ENCODE measurements at places on chromosomes 7 and 10.

DNA sequence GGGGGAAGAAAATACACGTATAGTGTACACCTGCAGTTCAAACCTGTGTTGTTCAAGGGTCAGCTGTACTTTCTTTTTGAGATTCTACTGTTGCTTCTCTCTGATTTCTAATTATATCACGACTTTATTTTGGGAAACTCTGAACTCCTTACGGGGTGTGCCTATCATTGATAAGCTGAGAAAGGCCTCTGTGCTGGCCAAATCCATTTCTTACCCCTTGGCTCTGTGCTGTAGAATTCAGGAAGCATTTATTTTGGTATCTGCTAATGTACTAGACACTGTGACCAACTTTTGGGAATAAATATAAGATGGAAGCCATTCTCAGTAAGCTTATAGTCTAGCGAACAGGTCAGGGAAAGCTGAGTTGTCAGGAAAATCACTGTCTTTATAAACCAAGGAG, 26.9 kb upstream of the RPA3 start:
- DNase-seq: no peak

DNA sequence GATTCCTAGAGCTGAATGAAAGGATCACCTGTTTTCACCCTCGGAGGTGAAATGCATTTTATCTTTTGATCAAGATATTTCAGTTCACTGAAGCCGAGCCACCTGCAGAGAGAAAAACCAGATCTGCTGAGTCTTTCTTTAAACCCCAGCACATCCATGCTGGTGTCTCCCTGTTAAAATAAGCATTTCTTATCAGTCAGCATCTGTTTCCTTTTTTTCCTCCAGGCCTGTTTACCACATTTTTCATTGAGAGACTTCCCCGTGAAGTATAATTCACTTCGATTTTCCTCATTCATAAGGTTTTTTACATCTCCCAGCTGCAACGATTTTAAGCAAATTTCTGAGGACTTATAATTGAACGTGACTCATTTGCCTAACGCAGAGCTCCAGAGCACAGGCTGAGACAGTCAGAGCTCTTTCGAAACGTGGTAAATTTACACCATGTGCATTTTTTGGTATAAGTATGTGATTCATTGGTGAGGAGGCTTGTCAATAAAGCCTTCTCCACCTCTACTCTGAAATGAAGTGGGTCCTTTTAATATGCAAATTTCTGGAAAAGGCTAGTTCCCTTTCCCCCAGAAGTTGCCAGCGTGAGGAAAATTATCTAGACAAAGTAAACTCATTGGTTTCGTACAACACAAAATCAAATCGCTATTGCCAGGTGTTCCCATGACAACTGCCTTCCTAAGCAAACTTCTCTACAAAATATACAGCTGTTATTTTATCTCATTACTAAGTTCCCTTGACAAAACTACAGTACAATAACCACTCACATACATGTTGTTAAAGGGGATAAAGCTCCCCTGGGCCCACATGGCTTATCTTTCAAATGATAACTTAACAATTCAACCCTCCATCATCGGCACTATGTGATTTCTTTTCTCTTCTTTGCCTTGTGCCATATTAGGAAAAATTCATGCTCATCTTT, 374.8 kb upstream of the AKR1E2 start:
- DNase-seq: peak; percentile 89

DNA sequence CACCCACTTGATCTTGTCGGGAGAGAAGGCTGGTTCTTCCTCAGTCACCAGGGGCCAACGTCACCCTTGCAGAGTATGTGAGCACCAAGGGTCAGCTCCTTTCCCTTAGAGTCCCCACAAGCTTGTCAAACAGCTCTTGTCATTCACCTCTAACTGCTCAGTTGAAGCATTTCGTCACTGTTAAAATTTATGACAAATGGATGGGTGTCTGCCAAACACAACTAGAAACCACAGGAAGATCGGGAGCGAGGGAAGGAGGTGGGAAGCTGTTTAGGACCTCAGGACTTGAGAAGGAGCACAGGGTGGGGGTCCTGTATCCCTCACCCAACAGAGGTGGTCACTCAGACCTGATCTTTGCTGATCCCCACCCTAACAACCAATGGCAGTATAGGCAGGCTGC, 373.3 kb upstream of the IGFBP3 start:
- DNase-seq: no peak

- no peak for DNase-seq
Observed at GRCh38 chr10:13699216-13699615, 112.5 kb downstream of the PRPF18 start.

DNA sequence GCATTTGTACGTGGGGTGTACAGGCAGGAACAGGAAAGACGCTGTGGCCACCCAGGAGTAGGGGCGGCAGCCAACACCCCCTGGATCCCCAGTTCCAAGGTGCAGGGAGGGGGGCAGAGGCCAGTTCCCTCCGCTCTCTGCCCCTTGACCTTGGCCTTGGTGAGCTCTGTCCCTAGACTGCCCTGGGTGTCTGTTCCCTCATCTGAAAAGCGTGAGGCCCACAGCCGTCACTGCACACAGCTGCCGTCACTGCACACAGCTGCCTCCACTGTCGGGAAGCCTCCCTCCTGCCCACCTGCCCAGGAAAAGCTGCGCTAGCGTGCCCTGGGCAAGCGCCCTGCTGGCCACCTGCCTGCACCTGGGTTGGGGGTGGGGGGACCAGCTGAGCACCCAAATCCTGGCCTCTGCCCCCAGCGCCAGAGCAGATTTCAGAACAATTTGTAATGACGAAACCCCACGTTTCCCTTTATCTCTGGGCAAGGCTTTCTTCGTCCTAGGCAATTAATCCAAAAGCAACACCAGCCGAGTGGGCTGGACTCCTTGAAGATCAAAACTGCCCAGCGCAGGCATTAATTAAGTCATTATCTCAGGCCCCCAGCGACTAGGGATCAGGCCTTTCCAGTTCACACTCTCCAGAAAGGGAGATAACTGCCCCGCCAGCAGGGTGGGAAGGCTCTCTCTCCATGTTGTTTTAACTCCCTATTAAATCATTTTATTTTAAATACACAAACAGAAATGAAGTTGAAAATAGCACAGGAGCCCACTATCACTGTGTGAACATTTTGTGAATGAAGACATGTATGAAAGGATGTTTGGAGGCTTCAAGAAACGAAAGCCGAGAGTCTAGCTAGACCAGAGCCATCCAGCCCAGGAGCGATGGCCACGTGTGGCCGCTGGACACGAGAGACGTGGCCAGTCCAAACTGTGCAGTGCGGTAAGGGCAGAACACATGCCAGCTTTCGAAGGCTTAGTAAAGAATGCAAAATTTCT, 4.0 kb upstream of the PDGFA start:
- no peak for DNase-seq

GRCh38 chr7:45057878-45058277, 30.9 kb downstream of the NACAD start:
- DNase-seq: peak; percentile 58

- no peak for DNase-seq
Observed at GRCh38 chr10:126017961-126018560, 121.7 kb downstream of the FANK1 start.

GRCh38 chr7:134690614-134691504, 44.2 kb downstream of the BPGM start:
- peak; percentile 33 for DNase-seq

GRCh38 chr7:28433699-28434219, 21.4 kb downstream of the CREB5 start:
- DNase-seq: peak; percentile 36

DNA sequence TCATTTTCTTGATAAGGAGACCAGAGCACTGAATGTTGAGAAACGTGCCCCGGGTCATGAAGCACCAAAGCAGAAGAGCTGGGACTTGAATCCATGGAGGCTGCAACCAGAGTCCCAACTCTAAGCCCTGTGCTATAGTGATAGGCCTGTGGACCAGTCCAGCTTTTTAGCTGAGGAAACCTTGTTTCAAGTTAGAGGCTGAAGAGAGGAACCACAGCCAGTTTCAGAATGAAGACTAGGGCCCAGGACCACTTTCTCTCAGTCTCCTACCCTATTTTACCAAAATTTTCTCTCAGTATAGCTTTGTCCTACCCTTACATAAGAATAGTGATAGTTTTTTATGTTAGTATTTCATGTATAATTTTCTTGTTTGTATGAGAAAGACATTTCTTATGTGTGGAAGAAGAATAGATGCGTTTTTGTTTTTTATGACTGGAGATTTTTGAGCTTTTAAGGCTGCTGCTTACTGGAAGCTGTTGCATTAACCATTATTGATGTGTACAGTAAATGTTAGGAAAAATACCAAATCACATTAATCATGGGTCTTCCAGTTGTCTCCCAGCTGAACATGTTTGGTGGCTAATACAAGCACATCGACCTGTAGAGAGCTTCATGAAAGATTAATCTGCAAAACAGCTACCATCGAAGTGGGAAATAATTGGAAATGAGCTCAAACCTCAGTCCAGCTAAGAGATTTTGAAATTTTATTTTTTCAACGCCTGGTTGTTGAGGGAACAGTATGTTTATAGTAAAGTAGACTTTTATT, 45.0 kb upstream of the CSTF2T start:
- DNase-seq: no peak

DNA sequence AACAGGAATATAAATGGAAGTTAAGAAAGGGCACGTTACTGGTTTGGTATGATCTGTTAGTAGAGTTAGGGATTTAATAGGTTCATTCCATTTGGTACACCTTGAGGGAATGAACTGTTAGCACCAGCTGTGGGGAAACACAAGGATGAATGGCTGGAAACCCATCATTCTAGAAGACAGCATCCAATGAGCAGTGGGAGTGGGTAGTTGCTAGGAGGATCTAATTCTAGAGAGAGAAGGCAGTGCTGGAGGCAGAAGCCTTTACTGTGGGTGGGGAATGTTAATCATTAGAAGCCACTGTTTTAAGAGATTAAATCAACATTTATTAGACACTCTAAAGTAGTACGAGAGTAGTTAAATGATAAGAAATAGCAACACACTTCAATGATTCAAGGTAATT, 15.5 kb upstream of the GPR15LG start:
- DNase-seq: no peak

DNA sequence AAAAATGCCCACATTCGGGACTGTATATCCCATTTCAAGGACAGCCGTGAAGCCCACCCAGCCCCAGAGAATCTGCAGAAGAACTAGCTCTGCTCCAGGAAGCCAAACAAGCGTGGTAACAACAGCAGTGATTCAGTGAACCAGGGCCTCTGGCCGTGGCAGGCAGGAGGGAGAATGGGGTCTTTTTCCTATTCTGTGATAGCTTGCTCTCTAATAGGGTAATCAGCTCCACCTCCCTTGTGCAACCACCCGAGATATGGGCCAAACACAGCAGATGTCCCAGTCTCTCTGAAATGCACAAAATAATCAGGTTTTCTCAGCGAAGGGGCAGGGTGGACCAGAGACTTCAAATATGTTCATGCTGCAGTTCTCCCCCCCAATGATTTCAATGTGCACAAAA, 35.8 kb downstream of the CHST15 start:
- DNase-seq: no peak

GRCh38 chr7:76108540-76109233, 60.8 kb downstream of the MDH2 start:
- no peak for DNase-seq

GRCh38 chr7:149126662-149127266, 640 bp upstream of the ZNF425 start:
- peak; percentile 55 for DNase-seq

DNA sequence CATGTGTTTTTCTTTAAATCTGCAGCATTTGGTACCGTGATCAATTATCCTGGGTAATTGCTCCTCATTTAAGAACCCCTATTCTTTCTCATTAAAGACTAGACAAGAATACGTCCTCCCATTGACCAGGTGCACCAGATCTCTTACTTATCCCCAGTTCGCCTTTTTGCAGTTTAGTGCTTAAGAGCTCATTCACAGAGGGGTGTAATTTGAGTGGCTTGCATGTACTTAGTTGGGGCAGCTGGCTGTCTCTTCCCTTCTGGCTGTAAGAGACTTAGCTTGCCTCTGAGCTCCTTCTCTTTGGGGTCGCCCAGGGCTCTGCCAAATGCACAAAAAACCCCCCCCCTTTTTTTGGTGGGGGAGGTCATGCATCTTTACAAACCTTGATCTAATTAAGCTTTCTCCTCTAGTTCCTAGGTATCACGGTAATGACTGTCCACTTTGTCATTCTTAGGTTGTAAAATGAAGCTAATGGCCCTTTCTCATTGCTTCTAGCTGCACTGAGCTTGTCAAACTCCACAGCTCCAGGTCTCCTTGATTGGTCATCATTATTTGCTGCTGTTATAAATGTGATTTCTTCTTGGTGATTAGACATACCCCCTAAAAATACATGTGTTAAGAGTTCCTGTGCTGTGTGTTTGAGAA, 26.3 kb downstream of the GAD2 start:
- no peak for DNase-seq
